GM23248 (cell line): ENCODE measurements at places on chromosomes 13 and 19. TPM values are rescaled to one million over a fixed set of nuclear protein-coding genes. Genes with fewer than 3 reads are reported as not detected.
A peak's percentile ranks its signal among the peaks of the same experiment; 100 is the strongest.

GRCh38 chr19:49891393-49891792 lies 5.3 kb downstream of the IL4I1 start:
- no peak for DNase-seq

GRCh38 chr13:24207841-24208667 lies 47.5 kb downstream of the SPATA13 start:
- peak; percentile 91 for DNase-seq

The TMEM143 gene
- polyA plus RNA-seq, result 8.6 and 9.9 TPM in 2 replicates

- no peak for DNase-seq
These were observed 53.0 kb upstream of the UQCRFS1 start for GRCh38 chr19:29266001-29266400.

DNA sequence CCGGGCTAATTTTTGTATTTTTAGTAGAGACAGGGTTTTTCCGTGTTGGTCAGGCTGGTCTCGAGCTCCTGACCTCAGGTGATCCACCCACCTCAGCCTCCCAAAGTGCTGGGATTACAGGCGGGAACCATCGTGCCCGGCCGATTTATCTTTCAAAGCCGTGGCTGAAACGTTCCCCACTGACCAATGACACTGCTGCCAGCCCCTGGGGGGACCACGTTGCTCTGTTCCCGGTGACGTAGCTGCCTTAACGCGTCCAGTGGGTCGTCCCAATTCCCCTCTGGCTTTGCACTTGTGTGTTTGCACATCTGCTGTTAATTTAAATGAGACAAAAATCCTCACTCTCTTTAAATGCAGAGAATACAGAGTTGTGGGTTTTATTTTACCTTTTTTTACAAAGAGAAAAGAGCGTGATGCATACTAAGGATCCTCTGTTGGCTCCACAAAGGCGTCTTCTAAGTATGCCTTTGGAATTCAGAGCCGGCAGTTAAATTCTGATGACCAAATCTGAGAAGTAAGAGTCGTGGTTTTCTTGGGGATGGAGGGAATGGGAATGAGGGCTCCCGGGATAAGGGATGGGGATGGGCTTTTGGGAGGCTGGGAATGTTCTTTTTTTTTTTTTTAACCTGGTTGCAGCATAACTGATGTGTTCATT lies 18.6 kb upstream of the LMTK3 start:
- DNase-seq, result peak; percentile 55

GRCh38 chr19:6279620-6279930 lies 200 bp downstream of the MLLT1 start:
- no peak for DNase-seq

GRCh38 chr19:37346091-37346490 lies 24.8 kb upstream of the ZNF527 start:
- no peak for DNase-seq

The ATP4A gene
- polyA plus RNA-seq, result not detected in 2 replicates

GRCh38 chr13:106464076-106464475 lies 71.4 kb downstream of the EFNB2 start:
- no peak for DNase-seq

GRCh38 chr19:46142294-46142693 lies 5.7 kb upstream of the IGFL2 start:
- no peak for DNase-seq

GRCh38 chr13:51065372-51066090 lies 45.5 kb downstream of the C13orf42 start:
- DNase-seq, result no peak

DNA sequence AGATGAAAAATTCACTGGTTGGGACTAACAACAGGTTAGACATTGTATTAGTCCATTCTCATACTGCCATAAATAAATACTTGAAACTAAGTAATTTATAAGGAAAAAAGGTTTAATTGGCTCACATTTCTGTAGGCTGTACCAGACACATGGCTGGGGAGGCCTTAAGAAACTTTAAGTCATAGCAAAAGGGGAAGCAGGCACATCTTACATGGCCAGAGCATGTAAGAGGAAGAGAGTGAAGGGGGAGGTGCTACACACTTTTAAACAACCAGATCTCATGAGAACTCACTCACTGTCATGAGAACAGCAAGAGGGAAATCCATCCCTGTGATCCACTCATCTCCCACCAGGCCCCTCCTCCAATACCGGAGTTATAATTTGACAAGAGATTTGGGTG lies 125.9 kb downstream of the SUCLA2 start:
- no peak for DNase-seq

- DNase-seq, result no peak
These were observed 39.6 kb upstream of the FREM2 start for GRCh38 chr13:38647312-38647711.

- DNase-seq, result no peak
These were observed 2.8 kb upstream of the ICAM1 start for GRCh38 chr19:10268071-10268470.

DNA sequence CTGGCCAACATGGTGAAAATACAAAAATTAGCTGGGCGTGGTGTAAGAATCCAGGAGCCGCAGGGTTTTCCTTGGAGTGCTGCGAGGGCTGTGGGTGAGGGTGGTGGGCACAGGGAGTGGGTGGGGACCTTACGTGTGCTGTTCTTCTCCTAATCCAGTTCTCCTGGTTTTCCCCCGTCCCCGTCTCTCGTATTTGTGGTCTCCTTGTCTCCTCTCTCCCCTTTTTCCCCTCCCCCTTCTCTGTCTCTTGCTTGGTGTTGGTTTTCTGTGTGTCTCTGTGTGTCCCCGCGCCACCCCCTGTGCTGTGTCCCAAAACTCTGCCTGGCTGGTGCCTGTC lies 1.7 kb downstream of the SELENOW start:
- DNase-seq, result no peak

DNA sequence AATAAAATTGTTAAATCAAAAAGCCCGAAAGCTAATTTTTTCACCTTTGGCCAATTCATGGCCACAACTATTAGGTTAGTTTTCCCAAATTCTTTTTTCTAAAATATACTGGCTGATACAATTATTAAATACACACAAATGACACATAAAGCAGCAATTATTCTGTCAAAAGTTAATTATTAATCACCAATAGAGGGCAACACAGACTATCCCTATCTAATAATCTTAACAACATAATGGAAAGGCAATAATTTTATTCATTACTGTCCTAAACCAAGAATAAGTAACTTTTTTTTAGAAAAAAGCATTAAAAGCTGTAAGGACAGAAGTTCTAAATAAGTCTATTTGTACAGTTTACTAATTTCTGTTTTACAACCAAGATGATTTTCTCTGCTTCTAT lies 51.7 kb downstream of the KATNAL1 start:
- DNase-seq, result peak; percentile 10

The NANOS3 gene
- 2.7 TPM in 2 replicates for polyA plus RNA-seq

GRCh38 chr13:44758630-44759383 lies 182.7 kb upstream of the TSC22D1 start:
- DNase-seq, result peak; percentile 91

DNA sequence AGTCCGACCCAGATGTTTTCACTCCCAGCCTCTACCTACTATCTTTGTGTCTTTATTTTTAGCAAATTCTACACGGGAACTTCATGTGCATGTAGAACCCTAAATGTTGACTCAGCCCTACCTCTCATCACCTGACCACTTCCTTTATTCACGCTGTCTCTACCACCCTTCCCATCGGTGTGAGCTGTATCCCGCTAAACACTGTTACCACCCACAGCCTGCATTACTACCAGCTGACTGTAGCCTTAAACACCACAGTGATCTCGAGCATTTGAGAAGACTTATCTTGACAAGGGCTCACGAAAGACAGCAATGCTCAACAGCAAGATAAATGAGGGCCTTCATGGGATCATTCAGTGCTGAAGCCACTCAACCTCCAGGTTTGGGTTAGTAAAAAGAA lies 15.1 kb downstream of the NCR1 start:
- DNase-seq, result no peak

DNA sequence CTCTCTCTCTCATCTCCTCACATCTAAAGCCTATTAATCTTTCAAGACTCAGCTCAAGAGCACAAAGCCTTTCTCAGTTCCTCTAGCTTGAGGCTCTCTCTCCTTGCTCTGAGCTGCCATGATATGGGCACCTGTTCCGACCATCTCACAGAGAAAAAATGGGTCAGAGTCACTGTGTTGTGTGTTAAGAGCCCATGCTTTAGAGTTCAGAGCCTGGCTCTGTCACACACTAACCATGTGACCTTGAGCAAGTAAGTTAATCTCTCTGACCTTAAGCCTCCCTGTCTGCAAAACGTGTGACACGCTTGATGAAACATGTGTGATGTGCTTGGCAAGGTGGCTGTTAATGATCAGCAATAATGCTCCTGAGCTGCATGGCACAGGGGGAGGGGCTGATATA lies 245.2 kb downstream of the DLEU7 start:
- no peak for DNase-seq

GRCh38 chr19:32336259-32337083 lies 8.9 kb upstream of the ZNF507 start:
- peak; percentile 67 for DNase-seq

- no peak for DNase-seq
These were observed 89.2 kb upstream of the WASF3 start for GRCh38 chr13:26468265-26468801.

The ZNF723 gene
- polyA plus RNA-seq, result not detected in 2 replicates

GRCh38 chr13:58680115-58680514 lies 1048.6 kb downstream of the PCDH17 start:
- no peak for DNase-seq

The SSC5D gene
- polyA plus RNA-seq, result 9.8 and 10.0 TPM in 2 replicates

- peak; percentile 80 for DNase-seq
These were observed 12.0 kb downstream of the LPAR6 start for GRCh38 chr13:48400850-48401291.

- peak; percentile 58 for DNase-seq
These were observed 16.5 kb upstream of the ATP1A3 start for GRCh38 chr19:42010245-42011126.

GRCh38 chr13:46633416-46633815 lies 80.4 kb downstream of the LRCH1 start:
- peak; percentile 76 for DNase-seq

The ZNF256 gene
- polyA plus RNA-seq, result 3.1 and 3.3 TPM in 2 replicates

- DNase-seq, result no peak
These were observed 8.0 kb downstream of the IRF3 start for GRCh38 chr19:49657493-49658138.

DNA sequence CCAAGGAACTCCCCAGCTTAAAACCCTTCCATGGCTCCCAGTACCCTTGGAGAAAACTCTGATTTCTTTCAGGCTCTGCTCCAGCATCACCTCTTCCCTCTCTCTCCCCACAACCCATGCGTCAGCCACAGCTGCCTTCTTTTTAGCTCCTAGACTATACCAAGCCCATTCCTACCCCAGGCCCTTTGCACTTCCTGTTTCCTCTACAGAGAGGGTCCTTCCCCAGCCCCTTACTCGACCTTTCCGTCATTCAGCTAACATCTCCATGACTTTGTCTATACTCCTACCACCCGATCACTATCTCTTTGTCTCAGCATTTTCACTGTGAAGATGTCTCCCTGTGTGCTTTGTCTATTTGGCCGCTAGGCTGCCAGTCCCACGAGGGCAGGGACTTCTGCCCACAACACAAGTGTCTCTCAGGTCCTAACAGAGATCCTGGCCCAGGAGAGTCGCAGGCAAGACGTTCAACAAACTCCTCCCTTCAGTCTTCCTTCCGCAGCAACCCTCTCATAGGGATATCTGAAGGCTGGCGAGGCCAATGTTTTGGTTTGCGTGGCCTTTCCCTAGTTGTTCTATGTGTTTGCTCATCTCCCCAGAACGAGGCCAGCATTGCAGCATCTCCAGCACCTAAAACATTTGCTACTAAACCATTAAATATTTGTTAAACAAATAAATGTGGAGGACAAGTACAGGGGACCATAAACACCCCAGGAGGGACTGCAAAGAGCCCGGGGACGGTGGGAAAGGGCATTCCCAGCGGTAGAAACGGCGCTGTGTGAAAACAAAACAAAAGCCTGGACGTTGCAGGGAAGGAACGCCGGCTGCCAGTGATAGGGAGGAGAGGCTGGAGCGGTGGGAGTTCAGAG lies 816 bp downstream of the CCNP start:
- DNase-seq, result peak; percentile 59

DNA sequence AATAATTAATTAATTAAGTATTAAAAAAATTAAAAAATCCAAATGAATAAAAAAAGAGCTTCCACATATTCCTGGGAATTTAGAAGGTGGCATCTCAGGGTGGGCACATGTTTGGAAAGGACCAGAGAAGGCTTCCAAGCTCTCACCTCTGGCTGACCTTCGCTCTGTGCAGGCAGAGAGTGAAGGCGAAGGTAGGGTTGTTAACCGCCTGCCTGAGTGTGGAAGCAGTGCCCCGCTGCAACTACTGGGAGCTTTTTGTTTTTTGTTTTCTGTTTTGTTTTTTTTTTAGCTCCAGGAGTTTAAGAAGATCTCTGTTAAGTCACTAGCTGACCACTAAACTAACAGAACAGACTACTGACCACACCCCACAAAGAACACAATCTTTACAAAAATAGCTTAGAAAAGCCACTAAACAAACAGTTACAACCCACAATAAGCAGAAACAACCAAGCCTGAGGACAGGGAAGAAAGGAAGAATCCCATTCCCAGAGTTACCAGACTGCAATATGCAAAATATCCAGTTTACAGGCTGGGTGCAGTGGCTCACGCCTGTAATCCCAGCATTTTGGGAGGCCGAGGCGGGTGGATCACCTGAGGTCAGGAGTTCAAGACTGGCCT lies 11.4 kb downstream of the ZNF541 start:
- DNase-seq, result no peak

DNA sequence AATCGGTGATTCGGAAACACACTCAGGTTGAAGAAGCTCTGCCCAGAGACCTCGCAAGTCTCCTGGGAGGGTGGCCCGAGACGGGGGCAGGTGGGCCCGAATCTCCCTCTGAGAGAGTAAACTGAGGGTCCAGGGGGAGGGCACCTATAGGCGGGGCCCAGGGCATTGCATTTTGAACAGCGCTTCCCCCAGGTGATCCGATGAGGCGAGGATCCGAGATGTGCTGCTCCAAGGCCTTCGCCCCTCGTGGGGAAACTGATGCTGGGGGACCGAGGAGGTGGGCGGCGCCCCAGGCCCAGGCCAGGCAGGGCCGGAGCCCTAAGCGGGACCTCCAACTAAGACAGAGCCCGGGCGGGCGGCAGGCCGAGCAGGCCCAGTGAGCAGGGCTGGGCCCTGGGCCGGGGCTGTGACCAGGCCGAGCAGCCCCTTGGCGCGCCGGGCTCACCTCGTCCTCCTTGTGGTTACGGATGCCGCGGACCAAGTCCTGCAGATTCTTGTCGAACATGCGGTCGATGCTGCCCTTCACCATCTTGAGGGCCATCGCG lies 500 bp downstream of the AP3D1 start:
- no peak for DNase-seq

The GPR4 gene
- 0.51 and 1.6 TPM in 2 replicates for polyA plus RNA-seq

- DNase-seq, result no peak
These were observed 289.8 kb upstream of the DACH1 start for GRCh38 chr13:72156760-72157159.

The ZSCAN4 gene
- not detected in 2 replicates for polyA plus RNA-seq

The PGLYRP1 gene
- not detected in 2 replicates for polyA plus RNA-seq

The CYP4F2 gene
- polyA plus RNA-seq, result not detected in 2 replicates

DNA sequence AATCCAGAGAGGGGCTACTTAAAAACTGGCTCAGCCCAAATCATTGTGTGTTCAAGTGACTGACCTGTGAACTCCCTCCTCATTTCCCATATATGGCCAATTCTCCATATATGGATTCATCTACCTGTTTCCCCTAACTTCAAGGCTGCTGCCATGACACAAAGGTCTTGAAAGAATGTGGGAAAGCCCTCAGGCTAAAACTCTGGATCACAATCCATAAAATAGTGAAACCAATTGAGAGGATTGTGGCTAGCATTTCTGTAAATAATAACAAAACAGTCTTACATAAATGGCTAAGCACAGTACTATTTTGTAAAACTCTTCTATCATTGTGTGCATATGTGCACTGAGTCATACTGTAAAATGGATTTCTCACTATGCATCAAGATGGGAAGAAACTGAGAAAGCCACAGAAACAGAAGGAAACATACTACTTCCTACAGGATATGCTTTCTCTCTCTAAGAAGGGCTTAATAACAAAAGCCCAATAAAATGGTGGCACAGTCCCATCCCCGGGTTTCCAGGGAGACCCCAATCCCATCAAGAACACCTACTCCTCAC lies 80.5 kb downstream of the FOXO1 start:
- no peak for DNase-seq
